ENCODE measurements at places on chromosomes 6 and 20.

- peak overlapping the region; percentile 36 for H3K4me3 ChIP-seq
- no peak overlapping the region for H3K27ac ChIP-seq
- H3K27me3 ChIP-seq = no peaks in the 10 kb centered on the region
Measured at GRCh38 chr20:32457479-32457986, 99.4 kb downstream of the ASXL1 start.

GRCh38 chr6:63295553-63296194 lies 24.1 kb downstream of the LGSN start:
- H3K4me3 ChIP-seq = no peak overlapping the region
- no peaks in the 10 kb centered on the region for H3K36me3 ChIP-seq
- no peak for DNase-seq
- no peaks in the 10 kb centered on the region for H3K4me1 ChIP-seq
- H3K27me3 ChIP-seq = no peaks in the 10 kb centered on the region

DNA sequence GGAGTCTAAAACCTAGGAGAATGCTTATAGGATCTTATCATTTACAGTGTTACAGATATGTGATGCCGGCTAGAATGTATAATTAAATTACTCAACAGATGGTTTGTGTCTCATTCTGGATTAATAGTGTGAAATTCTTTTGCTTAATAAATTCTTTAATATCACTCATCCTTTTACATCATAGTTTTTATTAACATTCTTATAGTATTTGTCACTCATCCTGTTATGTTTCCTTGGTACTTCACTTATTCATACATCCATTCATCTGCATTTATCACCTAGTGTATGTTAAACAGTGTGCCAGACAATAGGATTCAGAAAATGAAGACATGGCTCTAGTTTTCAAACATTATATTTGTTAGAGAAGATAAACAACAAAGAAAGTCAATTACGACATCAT lies 468.7 kb downstream of the FRK start:
- no peak for DNase-seq
- no peaks in the 10 kb centered on the region for H3K4me1 ChIP-seq
- H3K36me3 ChIP-seq = no peaks in the 10 kb centered on the region
- no peak overlapping the region for H3K27ac ChIP-seq

DNA sequence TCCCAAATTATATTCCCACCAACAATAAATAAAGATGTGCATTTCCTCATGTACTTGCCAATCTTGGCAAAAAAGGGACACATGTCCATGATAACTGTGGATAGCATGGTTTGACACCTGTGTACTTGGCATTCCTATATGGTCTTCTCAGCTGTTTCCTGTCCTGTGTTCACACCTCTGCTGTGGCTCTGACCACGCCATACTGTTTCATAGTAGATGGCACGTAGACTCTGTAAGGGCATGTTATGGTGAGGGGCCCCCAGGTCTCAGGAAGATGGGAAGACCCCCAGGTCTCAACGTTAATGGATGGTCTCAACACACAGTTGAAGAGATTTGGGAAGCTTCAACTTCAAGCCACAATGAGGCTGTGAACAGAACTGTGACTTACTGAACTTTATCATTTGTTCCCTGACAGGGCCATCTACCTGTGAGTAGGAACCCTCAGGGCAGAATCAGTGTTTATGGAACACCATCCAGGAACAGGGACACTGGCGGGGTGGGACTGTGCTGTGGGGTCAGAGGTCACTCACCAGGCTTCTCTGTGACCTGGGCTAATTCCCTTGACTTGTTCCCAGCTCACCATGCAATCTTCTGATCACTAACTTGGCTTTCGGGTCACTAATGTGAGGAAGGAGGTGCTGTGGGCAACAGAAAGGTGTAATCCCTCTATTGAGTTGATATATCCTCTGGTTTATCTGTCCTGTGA lies 11.8 kb downstream of the ZBTB24 start:
- H3K27ac ChIP-seq = no peak overlapping the region
- H3K4me1 ChIP-seq = no peaks in the 10 kb centered on the region
- no peak overlapping the region for H3K4me3 ChIP-seq
- no peaks in the 10 kb centered on the region for H3K27me3 ChIP-seq
- DNase-seq = no peak

DNA sequence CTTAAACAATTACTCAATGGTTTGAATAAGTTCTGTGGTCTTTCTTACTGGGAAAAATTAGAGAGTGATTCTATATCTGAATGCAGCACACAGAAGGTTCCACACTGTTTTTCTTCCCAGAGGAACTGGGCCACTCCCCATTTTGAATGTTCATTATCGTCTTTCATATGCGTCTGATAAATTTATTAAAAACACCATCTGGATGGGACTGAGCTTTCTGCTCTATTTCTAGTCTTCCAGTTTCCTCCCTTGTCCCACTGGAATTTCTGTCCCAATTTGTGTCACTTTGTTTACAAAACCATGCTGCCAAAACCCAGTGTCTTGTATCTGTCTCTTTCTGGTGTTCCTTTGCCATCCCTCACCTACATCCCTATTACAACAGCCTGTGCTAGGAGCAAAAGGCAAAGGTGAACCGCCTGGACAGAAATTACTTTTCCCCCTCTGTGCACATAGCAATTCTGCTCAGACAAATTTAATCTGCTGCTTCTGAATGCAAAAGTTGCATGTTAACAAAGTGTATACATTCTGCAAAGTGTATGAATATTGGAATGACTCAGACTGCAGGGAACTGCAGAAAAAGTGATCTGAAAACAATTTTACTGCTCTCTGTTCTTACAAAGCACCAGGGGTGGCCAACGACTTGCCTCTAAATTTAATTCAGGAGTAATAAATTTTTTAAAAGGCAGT lies 333.6 kb downstream of the BTBD9 start:
- DNase-seq = no peak
- no peaks in the 10 kb centered on the region for H3K27me3 ChIP-seq
- no peak overlapping the region for H3K4me3 ChIP-seq
- no peak overlapping the region for H3K27ac ChIP-seq
- no peaks in the 10 kb centered on the region for H3K36me3 ChIP-seq

GRCh38 chr6:152164957-152165356 lies 357.5 kb downstream of the ESR1 start:
- no peak overlapping the region for H3K27ac ChIP-seq
- no peaks in the 10 kb centered on the region for H3K4me1 ChIP-seq
- H3K27me3 ChIP-seq = no peaks in the 10 kb centered on the region
- no peak for DNase-seq

GRCh38 chr20:9600562-9600961 lies 86.2 kb downstream of the LAMP5 start:
- DNase-seq = no peak
- no peak overlapping the region for H3K4me3 ChIP-seq
- H3K27ac ChIP-seq = no peak overlapping the region
- H3K4me1 ChIP-seq = no peaks in the 10 kb centered on the region

- no peaks in the 10 kb centered on the region for H3K36me3 ChIP-seq
- no peak for DNase-seq
- H3K27me3 ChIP-seq = no peaks in the 10 kb centered on the region
- H3K27ac ChIP-seq = no peak overlapping the region
- no peak overlapping the region for H3K4me3 ChIP-seq
- H3K4me1 ChIP-seq = peaks cover 14% of the 10 kb centered on the region
Measured at GRCh38 chr20:32466739-32467505, 108.8 kb downstream of the ASXL1 start.

DNA sequence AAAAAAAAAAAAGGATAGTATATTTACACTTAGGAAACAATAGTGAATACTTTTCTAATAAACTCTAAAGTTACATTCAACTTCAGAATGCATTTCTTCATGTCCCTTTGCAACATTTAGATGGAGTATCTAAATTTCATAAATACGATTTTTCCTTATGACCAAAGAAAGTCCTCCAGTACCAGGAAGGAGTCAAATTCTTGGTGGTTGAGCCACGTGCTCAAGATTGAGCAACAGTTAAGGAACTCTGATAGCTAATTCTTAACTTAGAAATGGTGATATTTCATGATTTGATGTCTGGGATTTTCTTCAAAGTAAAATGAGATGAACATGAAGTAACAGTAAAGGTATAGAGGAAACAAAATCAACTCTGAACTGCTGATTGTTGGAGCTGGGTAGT lies 92.7 kb downstream of the SASH1 start:
- H3K27me3 ChIP-seq = no peaks in the 10 kb centered on the region
- no peaks in the 10 kb centered on the region for H3K4me1 ChIP-seq
- no peak for DNase-seq
- H3K36me3 ChIP-seq = no peaks in the 10 kb centered on the region
- no peak overlapping the region for H3K27ac ChIP-seq

GRCh38 chr20:61766921-61767610 lies 298.6 kb downstream of the TAF4 start:
- H3K27me3 ChIP-seq = no peaks in the 10 kb centered on the region
- no peaks in the 10 kb centered on the region for H3K36me3 ChIP-seq
- H3K27ac ChIP-seq = no peak overlapping the region
- no peak overlapping the region for H3K4me3 ChIP-seq
- DNase-seq = no peak
- no peaks in the 10 kb centered on the region for H3K4me1 ChIP-seq

DNA sequence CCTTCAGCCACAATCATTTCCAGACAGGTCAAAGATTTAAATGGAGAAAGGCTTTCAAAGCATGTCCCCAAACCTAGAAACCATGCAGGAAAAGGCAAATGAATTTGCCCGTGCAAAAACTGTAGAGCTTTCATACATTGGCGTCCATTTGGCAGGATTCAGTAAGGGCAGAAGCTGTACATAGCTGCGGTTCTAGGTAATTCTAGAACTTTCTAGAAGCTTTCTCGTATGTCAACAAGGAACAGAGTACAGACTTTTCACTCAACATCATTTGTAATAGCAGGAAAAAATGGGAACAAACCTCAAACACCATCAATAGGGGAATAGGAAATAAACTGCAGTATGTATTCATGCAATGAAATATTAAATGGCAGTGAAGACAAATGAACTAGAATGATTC lies 11.1 kb upstream of the MAPK13 start:
- H3K27me3 ChIP-seq = no peaks in the 10 kb centered on the region
- H3K36me3 ChIP-seq = no peaks in the 10 kb centered on the region
- H3K27ac ChIP-seq = no peak overlapping the region
- peaks cover 8% of the 10 kb centered on the region for H3K4me1 ChIP-seq
- no peak overlapping the region for H3K4me3 ChIP-seq
- DNase-seq = no peak

- no peaks in the 10 kb centered on the region for H3K27me3 ChIP-seq
- H3K36me3 ChIP-seq = no peaks in the 10 kb centered on the region
- H3K27ac ChIP-seq = no peak overlapping the region
- no peak overlapping the region for H3K4me3 ChIP-seq
Measured at GRCh38 chr6:38068854-38069590, 249.5 kb downstream of the ZFAND3 start.

DNA sequence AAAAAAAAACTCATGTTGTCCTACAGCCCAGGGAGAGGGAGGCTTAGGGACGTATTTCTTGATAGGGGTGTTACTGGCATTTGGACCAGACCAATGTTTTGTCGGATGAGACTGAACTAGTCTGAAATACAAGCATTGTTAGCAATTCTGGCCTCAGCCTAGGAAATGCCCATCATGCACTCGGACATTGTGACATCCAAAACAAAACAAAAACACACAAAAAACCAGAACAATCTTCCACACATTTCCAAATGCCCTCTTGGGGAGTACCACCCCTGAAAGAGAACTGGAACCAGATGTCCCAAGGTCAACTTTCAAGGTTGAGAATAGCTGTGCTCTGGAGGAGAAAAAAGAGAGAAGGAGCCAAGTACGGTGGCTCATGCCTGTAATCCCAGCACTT lies 299.1 kb upstream of the JARID2 start:
- H3K27ac ChIP-seq = no peak overlapping the region
- no peak for DNase-seq
- no peak overlapping the region for H3K4me3 ChIP-seq

DNA sequence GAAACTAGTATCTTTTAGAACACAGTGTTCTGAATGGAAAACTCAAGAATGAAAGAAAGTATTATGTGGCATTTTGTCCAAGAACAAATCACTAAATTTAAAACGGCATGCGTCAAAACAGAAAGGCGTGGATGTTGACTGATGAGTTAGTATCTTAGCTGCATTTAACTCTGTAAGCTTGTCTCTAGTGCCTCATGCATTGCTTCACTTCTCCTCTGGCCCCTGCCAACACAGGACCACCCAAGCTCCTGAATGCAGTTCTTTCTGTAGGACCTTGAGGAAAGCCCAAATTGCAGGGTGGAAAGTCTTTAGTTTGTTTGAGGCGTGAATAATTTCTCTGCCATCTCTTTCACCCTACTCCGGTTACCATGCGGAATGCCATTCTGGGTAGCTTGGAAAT lies 632.2 kb downstream of the COL12A1 start:
- no peak overlapping the region for H3K4me3 ChIP-seq
- no peaks in the 10 kb centered on the region for H3K27me3 ChIP-seq
- no peak for DNase-seq
- H3K27ac ChIP-seq = no peak overlapping the region
- H3K36me3 ChIP-seq = no peaks in the 10 kb centered on the region

DNA sequence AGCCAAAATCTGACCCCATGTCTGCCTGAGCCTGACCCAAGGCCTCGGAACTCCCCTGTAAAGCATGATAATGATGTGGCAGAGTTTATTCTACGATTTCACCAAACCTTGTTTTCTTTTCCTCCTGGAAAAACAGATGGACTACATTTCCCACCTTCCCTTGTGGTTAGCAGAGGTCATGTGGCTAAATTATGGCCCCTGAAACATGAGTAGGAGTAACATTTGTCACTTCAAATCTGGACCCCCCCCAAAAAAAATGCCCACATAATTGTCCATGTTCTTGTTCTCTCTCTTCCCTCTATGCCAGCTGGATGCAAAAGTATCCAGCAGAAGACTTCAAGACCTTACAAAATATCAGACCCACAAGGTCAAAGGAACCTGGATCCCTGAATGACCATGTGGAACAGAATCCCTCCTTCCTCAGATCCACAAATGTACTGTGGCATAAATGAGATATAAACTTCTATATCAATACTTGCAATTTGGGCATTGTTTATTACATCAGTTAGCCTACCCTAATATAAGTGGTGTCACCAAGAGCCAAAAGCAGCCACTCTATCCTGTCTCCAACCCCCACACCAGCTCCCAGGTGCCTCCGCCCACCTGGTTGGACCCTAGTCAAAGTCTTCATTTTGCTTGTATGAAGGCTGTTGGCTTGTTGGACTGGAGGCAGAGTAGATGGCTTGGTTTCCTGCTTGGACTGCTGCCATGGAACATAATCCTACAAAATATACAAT lies 1.4 kb downstream of the C20orf96 start:
- H3K36me3 ChIP-seq = no peaks in the 10 kb centered on the region
- no peak overlapping the region for H3K27ac ChIP-seq
- H3K4me1 ChIP-seq = no peaks in the 10 kb centered on the region
- no peaks in the 10 kb centered on the region for H3K27me3 ChIP-seq
- DNase-seq = no peak

GRCh38 chr20:38836991-38837390 lies 31.5 kb downstream of the PPP1R16B start:
- H3K27me3 ChIP-seq = no peaks in the 10 kb centered on the region
- H3K27ac ChIP-seq = no peak overlapping the region

- no peak for DNase-seq
- no peaks in the 10 kb centered on the region for H3K4me1 ChIP-seq
- H3K36me3 ChIP-seq = no peaks in the 10 kb centered on the region
- no peak overlapping the region for H3K4me3 ChIP-seq
- no peak overlapping the region for H3K27ac ChIP-seq
- no peaks in the 10 kb centered on the region for H3K27me3 ChIP-seq
Measured at GRCh38 chr20:51510936-51511605, 31.4 kb downstream of the NFATC2 start.

GRCh38 chr6:169250660-169251059 lies 3.0 kb downstream of the THBS2 start:
- no peaks in the 10 kb centered on the region for H3K27me3 ChIP-seq
- DNase-seq = no peak
- no peak overlapping the region for H3K4me3 ChIP-seq
- H3K27ac ChIP-seq = no peak overlapping the region
- peaks cover 10% of the 10 kb centered on the region for H3K4me1 ChIP-seq

GRCh38 chr20:24718696-24719095 lies 230.4 kb upstream of the CST7 start:
- no peaks in the 10 kb centered on the region for H3K4me1 ChIP-seq
- H3K27ac ChIP-seq = no peak overlapping the region
- H3K27me3 ChIP-seq = no peaks in the 10 kb centered on the region
- no peak overlapping the region for H3K4me3 ChIP-seq
- no peak for DNase-seq
